ENCODE measurements at places on chromosomes 4 and X.
A peak's percentile ranks its signal among the peaks of the same experiment; 100 is the strongest.

DNA sequence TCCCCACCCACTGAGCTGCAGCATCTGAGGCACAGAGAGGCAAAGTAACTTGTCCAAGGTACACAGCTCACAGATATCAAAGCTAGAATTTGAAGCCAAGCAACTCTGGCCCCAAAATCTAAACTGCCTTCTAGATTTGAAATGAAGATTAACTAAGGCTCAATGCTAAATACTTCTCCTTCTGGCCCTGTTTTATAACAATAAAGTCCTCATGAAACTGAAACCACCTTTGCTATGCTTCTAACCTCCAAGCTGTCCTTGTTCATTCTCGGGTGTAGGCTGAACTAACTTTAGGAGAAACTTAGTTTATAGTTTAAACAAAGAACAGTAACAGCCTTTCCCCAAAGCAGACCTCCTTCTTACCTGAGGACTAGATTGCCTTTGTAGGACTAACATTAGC lies 93.6 kb downstream of the DCTD start:
- DNase-seq = no peak

DNA sequence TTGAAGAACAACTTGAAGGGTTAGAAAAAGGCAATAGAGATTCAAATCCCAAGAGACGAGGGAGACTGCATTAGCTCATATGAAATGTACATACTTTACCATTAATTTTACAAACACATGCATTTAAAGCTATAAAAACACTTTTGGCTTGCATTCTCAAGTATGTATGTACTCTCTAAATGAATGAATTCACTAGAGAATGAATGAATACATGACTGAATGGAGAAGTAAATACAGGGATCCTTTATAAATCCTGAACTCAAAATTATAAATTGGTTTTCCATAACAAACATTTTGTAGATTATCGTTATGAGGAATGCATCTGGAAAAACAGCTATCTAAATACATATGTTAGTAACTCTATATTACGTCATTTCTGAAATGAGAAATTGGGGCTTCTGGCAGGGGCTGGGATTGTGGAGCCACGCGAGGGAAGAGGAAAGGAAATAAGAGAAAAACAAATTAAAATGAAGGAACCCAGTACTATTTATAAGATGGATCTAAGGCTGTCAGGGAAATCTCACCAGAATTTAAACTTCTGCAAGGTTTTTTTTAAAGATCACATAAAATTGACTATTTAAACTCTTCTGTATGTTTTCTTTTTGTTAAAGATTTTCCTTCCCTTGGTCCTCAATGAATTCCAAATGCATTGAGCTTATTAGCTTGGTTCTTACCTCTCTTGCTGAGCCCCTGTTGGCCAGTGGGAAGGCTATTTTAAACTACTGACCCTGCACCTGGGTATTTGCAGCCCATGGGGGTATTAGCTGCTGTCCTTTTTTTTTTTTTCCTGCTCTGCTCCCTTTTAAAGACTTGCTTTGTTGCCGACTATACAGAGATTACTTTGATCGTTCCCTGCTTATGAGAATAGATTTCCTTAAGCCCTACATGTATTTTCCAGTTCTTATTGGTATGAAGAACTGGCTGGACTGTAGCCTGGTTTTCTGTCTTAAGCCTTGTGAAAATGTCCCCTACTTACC lies 207.8 kb downstream of the ADGRL3 start:
- DNase-seq = no peak

DNA sequence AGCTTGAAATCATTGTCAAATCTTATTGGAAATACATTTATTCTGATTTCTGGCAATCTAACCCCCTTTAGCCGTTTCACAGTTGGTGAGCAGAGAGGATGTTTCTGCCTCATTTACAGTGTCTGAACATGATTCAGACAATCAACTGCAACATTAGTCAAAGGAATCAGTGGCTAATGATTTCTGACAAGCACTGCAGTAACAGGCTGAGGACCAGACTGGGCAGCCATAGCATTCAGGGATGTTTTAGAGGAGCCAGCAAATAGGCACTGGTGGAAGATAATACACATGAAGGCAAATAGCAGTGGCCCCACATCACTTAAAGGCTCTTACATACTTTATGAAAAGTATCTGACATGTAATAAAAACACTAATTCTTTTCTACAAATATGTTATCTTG lies 102.8 kb downstream of the TTC29 start:
- DNase-seq = no peak

- no peak for DNase-seq
These were observed 25.2 kb upstream of the NPFFR2 start for GRCh38 chr4:72006586-72006985.

GRCh38 chrX:132231587-132231986 lies 12.3 kb upstream of the RAP2C start:
- DNase-seq = peak; percentile 60

DNA sequence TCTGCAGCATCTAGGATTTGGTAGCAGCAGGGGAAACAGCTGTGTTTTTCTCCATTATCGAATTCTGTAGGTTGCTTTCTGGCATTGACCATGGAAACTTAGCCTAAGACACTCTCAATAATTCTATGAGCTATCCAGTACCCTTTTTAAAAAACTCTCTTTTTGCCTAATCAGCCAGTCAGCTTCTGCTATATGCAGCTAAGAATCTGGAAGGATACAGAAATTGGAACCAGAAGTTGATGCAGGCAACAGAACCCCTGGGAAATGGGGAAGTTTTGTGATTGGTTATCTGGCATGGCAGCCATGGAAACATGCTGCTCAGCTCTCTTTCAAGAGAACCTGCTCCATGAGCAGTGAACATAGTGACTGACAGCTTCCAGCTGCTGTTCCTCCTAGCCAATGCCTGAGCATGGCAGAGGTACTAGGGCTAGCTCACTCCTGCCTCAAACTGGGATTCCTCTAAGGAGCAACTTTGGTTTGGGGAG lies 417.6 kb upstream of the MAOA start:
- DNase-seq = peak; percentile 1

All from KBM-7 (cell line).